T-helper 2 cell treated with Interferon-gamma antibody and Interleukin-4, amounts not matched to agents 100 ng/mL and 5 ng/mL, for 36 hours (primary cell): ENCODE measurements at places on chromosomes 1 and 21. TPM values are rescaled to one million over a fixed set of nuclear protein-coding genes. Genes with fewer than 3 reads are reported as not detected.

Gene OR6P1
- total RNA-seq: not detected in 2 replicates

Gene LRRIQ3
- total RNA-seq: 0.30 and 0.48 TPM in 2 replicates

Gene CELA2B
- total RNA-seq: not detected in 2 replicates

Gene TRIM58
- 2.6 and 2.7 TPM in 2 replicates for total RNA-seq

Gene GPR161
- total RNA-seq: 0.30 and 0.36 TPM in 2 replicates

Gene ZFP69
- total RNA-seq: 4.1 and 4.7 TPM in 2 replicates

Gene CYP4B1
- total RNA-seq: not detected in 2 replicates

Gene ESRRG
- total RNA-seq: not detected in 2 replicates

Gene ILDR2
- 8.5 and 13.6 TPM in 2 replicates for total RNA-seq

Gene AMY1C
- not detected in 2 replicates for total RNA-seq

Gene LGALS8
- total RNA-seq: 68.1 and 70.7 TPM in 2 replicates

Gene TMEM54
- not detected in 2 replicates for total RNA-seq

Gene BEND5
- 1.7 and 2.3 TPM in 2 replicates for total RNA-seq

Gene RNU1-3
- 2,343 and 2,397 TPM in 2 replicates for total RNA-seq

Gene AQP10
- total RNA-seq: not detected in 2 replicates

Gene SLC44A5
- total RNA-seq: not detected in 2 replicates

Gene OR2AJ1
- not detected in 2 replicates for total RNA-seq

Gene PCBP3
- total RNA-seq: 5.1 and 5.9 TPM in 2 replicates

Gene FAM72C
- 15.2 and 17.5 TPM in 2 replicates for total RNA-seq

Gene CD244
- total RNA-seq: 0.70 and 0.84 TPM in 2 replicates

Gene IGSF9
- total RNA-seq: 0.09 TPM in 1 of 2 replicates, not detected in the other

Gene BCL2L15
- 3.4 and 3.7 TPM in 2 replicates for total RNA-seq

Gene SELENOF
- total RNA-seq: 183 and 198 TPM in 2 replicates

Gene PLEKHO1
- 70.0 and 71.3 TPM in 2 replicates for total RNA-seq

Gene KCNA3
- total RNA-seq: 56.0 and 57.4 TPM in 2 replicates

Gene KCNJ6
- not detected in 2 replicates for total RNA-seq

Gene TRIM45
- total RNA-seq: 1.2 and 1.5 TPM in 2 replicates

Gene RHCE
- total RNA-seq: 0.41 TPM in 1 of 2 replicates, not detected in the other

Gene NOTCH2NLA
- 40.3 and 42.8 TPM in 2 replicates for total RNA-seq

Gene OLFML2B
- total RNA-seq: not detected in 2 replicates

Gene DCST2
- total RNA-seq: 0.16 and 0.23 TPM in 2 replicates

Gene SPRR2D
- total RNA-seq: not detected in 2 replicates

Gene NBPF10
- total RNA-seq: 4.2 and 4.5 TPM in 2 replicates

Gene GNG4
- total RNA-seq: 0.93 and 1.8 TPM in 2 replicates

Gene IGSF3
- 0.68 and 0.82 TPM in 2 replicates for total RNA-seq

Gene RGS18
- total RNA-seq: 0.32 and 1.2 TPM in 2 replicates

Gene RGS16
- 10.2 and 10.7 TPM in 2 replicates for total RNA-seq

Gene CD1E
- not detected in 2 replicates for total RNA-seq

Gene GBP4
- 75.4 and 76.5 TPM in 2 replicates for total RNA-seq

Gene C1orf94
- not detected in 2 replicates for total RNA-seq

Gene IGSF5
- total RNA-seq: not detected in 2 replicates

Gene CELSR2
- 3.7 TPM in 2 replicates for total RNA-seq

Gene EXO1
- total RNA-seq: 37.3 and 39.5 TPM in 2 replicates

Gene FMO1
- total RNA-seq: not detected in 2 replicates

Gene IL23R
- total RNA-seq: 0.23 TPM in 2 replicates

Gene INKA2
- total RNA-seq: 3.0 and 4.0 TPM in 2 replicates

Gene CACHD1
- 0.09 and 0.11 TPM in 2 replicates for total RNA-seq
